Common myeloid progenitor, CD34-positive (primary cell): ENCODE measurements at places on chromosomes 4 and X.

GRCh38 chr4:112564706-112565270, 48.8 kb upstream of the NEUROG2 start:
- no peak for DNase-seq

GRCh38 chr4:99008051-99008450, 12.5 kb downstream of the METAP1 start:
- DNase-seq = no peak

- DNase-seq = no peak
Observed at GRCh38 chr4:150423074-150423473, 158.9 kb upstream of the MAB21L2 start.

DNA sequence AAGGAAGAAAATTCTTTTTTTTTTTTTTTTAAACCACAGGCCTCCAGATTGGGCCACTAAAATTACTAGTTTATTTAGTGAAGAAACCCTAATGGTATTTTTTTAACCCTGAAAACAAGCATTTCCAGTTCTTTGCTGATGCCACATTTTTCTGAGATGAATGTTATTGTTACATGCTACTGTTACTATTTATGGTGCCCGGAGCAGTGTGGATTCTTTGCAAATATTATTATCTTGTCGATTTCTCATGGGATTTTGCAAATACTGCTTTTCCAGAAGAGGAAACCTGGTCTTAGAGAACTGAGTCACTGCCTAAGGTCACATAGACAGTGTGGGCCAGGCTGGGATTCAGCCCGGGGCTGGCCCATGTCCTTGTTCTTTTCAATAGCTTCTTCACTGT, 8.7 kb upstream of the ALAS2 start:
- no peak for DNase-seq

- DNase-seq = no peak
Observed at GRCh38 chr4:117691572-117692351, 342.5 kb upstream of the NDST3 start.

GRCh38 chr4:98290511-98290910, 29.3 kb downstream of the RAP1GDS1 start:
- no peak for DNase-seq

DNA sequence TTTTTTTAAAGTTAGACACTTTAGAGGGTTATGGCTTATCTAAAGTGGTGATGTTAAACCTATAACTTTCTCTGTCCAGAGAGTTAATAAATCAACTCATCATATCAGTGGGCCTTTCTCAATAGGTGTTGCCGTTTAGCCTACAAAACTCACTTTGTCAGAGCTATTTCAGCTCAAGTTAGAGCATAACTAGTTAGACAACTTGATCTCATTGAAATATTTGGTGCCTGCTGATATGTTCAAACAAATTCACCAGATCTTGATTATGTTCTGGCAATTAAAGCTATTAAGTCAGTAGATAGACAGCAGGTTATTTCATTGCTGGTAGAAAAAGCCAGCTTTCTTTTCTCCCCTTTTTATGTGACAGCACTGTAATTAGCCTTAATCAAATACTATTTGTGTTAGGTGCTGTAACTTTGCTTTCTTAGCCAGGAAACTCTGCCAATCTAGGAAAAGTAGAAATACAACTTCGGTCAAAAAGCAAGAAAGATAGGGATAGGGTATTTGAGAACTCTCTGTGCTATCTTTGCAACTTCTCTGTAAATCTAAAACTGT, 191.8 kb downstream of the MAML3 start:
- no peak for DNase-seq

DNA sequence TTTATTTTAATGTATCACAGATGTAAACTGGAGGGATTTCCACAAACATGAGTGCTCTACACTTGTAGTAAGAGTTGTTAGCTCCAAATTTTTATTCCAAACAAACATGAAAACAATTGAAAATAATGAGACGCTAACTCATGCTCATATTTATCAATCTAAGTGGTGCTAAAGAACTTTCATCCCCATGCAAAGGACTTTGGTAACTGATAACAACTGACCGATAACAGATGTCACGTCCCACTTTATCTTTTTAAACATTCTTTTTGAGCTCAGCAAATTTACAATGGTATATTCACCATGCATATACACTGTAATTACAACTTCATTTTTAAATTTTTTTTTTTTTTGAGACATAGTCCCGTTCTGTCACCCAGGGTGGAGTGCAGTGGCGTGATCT, 15.6 kb upstream of the MAOA start:
- DNase-seq = no peak

- peak; percentile 65 for DNase-seq
Observed at GRCh38 chrX:149512225-149512885, 7.2 kb upstream of the IDS start.

- DNase-seq = no peak
Observed at GRCh38 chr4:161988946-161989345, 174.9 kb downstream of the FSTL5 start.

- DNase-seq = no peak
Observed at GRCh38 chr4:148238086-148238485, 204.1 kb downstream of the NR3C2 start.

DNA sequence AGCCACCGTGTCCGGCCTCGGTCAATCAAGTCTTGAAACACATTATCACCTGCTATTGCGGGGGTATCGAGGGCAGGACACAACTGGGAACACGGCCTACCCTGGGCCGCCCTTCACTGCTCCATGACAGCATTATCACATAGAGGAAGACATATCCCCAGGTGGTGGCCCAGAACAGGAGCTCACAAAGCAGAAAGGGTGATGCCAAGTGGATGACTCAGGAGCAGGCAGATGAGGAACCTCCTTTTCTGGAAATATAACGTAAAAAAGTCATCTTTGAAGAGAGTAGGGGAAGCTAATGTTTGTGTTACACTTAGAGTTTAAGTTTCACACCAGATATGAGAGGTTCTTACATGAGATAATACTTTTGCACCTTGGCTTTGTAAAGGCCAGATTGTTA, 5.3 kb upstream of the SUPT20HL1 start:
- DNase-seq = no peak

GRCh38 chrX:17580539-17581152, 156.6 kb upstream of the SCML1 start:
- DNase-seq = no peak

DNA sequence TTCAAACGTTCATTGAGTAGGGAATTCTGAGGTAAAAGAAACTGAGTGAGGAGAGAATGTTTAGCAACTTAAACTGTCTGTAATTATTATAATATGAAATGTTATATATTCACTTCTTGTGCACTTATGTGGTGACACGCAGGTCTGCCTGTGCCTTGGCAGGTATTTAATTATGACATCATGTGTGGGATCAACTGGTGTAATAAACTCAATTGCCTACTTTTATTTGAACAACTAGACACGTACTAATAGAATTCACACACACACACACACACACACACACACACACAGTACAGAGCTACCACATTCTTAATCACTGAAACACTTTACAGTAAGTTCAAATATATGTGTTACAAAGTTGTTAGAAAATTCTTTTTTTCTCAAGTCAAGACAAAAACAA, 20.7 kb upstream of the SLC25A31 start:
- DNase-seq = no peak

GRCh38 chr4:140163029-140163810, 9.2 kb upstream of the MAML3 start:
- DNase-seq = peak; percentile 51

GRCh38 chr4:165325732-165326512, 1.5 kb upstream of the MSMO1 start:
- DNase-seq = peak; percentile 40

DNA sequence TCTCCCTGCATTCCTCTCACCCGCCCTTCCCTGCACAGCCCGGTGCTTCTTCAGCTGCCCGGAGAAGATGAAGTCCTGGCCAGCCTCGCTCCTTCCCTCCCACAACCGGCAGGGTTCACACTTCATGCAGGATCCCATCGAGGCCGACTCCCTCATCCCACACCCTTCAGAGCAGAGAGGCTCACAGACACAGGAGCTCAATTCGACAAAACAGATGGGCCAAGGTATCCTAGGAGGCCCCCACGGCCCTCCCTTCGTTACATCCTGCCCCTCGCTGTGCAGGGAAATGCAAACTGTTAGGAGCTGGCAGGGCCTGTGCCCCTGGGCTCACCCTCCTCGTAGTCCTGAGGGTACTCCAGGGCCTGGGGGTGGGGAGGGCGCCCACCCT, 238.1 kb downstream of the DHRSX start:
- DNase-seq = no peak

DNA sequence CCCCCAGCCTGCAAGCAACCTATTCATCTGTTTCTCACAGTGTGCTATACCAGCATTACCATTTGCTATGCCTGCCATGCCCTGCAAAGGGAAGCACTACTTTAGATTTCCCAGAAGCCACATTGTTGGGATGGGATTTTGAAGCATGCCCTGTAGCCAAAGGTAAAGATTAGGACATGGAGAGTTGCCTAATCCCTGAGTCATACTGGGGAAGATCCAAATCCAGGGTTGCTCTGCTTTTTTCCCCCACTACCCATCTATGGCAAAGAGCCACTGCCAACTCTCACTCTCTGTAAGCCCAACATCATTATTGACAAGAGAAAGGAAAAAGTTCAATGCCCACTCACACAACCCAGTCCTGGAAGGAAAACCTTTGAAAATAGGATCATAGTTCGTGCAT, 36.7 kb upstream of the TMEM164 start:
- DNase-seq = no peak

GRCh38 chr4:152661649-152662048, 18.1 kb downstream of the TMEM154 start:
- no peak for DNase-seq

DNA sequence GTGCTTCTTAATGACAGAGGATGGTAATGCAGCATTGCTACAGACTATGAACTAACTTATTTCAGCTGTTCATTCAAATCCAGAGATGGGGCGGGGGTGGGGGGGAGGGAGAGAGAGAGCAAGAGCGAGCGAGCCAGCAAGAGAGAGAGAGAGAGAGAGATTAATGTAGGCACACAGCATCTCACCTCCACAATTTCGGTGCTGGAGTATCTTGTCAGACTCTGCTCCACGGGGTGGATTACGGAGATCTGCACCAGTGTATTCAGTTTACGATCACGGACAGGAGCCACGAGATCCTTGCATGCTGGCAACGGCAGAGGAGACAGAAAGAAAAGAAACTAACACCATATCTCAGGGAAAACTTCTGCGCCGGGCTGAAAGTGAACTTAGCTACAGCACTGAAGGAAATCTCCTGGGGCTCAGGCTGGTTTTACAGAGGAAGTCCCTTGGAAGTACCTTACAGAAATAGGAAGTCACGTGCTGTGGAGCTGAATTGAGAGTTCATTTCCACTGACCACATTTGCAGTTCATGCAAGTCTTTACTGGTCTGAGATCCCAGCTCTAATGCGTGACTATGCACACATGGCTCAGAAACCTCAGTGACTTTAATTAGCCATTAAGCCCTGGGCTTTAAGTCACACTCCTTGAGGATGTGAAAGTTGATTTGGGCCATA, 440.9 kb downstream of the INPP4B start:
- DNase-seq = peak; percentile 89

GRCh38 chr4:140252742-140253555, 99.0 kb upstream of the MAML3 start:
- DNase-seq = peak; percentile 77

- DNase-seq = no peak
Observed at GRCh38 chr4:79851625-79852304, 221.3 kb downstream of the ANTXR2 start.

- DNase-seq = peak; percentile 12
Observed at GRCh38 chr4:80438016-80438415, 102.5 kb downstream of the CFAP299 start.

DNA sequence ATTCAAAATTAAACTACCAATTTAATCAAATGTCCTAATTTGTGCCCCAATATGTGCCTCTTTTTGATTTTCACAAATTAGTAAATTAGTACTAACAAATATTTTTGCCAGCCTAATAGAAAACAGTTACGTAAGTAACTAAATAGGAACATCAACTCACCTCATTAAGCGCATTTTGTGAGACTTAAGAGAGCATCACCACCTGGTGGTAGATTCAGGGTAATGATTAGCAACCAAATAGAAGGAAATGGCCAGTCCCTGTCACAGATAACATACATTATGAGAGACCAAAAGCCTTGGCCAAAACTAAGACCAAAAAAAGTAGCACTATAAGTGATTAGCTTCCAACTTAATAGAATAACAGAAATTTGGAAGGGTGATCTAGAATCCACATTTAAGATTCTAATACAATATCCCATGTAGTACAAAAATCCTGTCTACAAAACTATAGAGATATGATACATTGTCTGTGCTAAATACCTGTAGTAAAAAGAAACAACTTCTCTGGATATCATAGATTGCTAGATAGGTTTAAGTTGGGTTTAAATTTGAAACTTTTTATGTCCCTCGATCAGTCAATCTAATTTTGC, 46.7 kb downstream of the C4orf46 start:
- peak; percentile 79 for DNase-seq

DNA sequence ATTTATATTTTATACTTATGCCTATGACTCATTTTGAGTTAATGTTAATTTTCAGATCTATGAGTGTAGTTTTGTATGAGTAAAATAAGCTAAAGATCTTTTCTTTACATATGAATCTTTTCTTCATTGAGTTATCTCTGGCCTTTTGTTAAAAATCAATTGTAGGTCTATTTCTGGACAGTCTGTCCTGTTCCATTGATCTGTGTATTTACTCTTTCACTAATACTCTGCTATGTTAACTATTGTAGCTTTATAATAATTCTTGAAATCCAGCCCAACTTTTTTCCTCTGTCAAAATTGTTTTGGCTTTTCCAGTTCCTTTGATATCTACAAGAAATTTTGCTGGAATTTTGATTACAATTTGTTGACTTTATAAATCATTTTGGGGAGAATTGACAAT, 177.0 kb downstream of the RBM46 start:
- no peak for DNase-seq

- no peak for DNase-seq
Observed at GRCh38 chr4:46781434-46782092, 127.5 kb downstream of the COX7B2 start.

DNA sequence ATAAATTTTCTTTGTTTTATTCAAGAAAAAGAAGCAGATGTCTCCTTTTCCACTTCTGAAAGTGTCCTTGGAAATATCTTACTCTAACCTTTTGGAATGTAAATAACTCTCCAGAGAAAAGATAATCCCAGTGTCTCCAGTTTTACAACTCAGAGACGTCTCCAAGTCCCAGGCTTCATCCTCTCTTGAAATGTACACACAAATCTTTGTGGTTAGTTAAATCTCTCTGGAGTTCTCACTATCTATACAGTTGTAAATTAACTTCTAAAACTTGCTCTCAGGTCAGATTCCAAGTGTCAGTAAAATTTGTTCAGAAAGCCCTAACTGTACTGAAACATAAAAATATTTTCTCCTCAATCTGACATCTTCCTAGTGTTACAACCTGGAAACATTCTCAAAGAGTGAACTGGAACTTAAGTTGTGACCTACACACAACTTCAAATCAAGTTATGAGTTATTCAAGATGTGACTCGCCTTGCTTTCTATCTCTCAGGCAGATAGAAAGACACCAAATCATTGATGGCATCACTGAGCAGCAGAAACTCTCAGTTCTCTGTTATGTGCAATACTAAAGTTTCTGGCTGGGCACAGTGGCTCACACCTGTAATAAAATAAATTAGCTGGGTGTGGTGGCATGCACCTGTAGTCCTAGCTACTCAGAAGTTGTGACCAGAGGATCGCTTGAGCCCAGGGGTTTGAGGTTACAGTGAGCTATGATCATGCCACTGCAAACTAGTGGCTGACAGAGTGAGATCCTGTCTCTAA, 284.2 kb downstream of the RCHY1 start:
- DNase-seq = no peak
